CD4-positive, alpha-beta T cell treated with Interleukin-15 for 4 hours (primary cell): ENCODE measurements at places on chromosomes 6 and 20.

DNA sequence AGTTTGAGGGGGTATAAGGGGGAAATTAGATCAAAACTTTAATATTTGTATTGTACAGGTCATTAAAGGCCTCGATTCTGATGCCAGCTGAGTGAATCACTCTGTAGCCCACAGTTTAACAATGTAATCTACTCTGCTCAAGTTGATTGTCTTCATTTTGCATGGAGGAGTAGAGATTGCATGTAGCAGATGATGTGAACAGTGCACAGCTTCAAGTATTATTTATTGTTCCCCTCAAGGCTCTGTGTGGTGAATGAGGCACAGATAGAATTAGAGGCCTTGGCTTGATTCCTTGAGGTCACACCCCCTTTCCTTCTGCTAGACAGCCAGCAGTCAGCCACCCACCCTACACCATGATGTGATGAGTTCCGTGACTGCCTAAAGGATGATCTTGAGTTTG is 38.1 kb downstream of the TXLNB start:
- DNase-seq = no peak

- no peak for DNase-seq
Measured at GRCh38 chr6:76506808-76507207, 434.3 kb upstream of the IMPG1 start.

DNA sequence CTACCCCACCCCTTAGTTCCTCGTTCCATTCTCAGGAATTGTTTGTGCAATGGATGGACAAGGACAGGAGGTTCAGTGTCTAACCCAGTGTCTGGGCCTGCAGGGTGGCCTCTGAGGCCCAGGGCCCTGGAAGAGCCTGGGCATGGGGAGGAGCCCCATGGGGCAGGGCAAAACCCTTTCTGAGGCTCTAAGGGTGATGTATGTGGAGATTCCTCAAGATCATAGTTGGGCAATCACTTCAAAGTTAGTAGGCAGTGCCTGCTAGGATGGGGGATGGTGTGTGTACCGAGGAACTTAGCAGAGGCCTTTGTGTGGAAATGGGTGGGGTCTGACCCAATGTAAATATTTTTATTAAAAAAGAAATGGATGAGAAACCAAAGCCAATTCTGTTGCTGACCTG is 6.7 kb upstream of the C2 start:
- DNase-seq = no peak

DNA sequence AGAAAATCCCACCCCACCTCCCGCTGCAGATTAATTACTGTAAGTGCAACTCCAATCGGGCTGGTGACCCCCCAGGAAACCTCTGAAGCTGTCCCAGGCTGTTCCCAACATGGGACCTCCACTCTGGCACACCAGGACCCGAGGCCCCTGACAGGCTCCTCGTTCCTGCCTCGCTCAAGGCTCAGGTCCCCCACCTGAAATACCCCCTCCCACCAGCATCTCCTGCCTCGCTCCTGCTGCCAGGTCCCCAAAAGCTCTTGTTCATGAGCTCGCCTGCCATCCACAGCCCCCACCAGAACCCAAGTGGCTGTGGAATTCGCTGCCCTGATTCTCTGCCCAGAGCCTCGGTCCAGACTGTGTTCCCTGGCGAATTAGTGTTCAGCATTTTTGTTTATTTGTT is 26.1 kb downstream of the NPEPL1 start:
- no peak for DNase-seq

GRCh38 chr20:60299951-60300350 is 341.7 kb downstream of the CDH26 start:
- no peak for DNase-seq

DNA sequence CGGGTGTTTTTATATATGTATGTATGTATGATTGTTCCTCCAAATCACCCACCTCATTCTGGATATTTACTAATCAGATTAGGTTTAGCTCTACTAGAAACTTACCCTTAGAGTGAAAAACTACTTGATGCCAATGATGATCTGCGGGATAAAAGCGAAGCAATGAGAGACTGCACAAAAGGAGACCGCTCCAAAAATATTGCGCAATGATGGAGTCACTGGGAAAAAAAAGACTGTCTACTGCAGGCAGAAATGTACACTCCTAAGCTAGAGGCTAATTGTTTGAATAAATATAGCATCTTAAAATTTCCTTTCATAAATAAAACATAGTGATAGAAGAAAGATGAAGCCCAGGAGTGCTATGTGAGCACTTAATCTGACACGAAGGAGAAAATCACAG is 7.3 kb downstream of the RAB32 start:
- DNase-seq = no peak

DNA sequence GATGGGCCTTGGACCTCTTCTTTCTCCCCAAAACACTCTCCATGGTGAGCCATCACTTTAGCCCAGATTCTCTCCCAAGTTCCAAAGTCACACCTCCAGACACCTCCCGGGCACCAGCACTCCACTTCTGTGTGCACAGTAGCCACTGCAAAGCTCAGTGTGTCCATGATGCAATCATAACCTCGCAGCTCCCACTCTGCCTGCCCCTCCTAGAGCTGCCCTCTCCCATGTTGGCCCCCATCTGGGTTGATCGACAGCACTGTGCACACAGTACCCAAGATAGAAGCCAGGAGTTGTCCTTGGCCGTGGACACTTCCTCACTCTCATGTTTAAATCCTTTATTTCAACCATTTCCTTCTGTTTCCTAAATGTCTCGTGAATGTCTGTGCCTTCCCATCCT is 293.3 kb downstream of the PACRG start:
- DNase-seq = no peak

GRCh38 chr20:13325033-13325432 is 104.0 kb downstream of the ISM1 start:
- no peak for DNase-seq

- DNase-seq = no peak
Measured at GRCh38 chr20:5221061-5221430, 94.2 kb downstream of the CDS2 start.

GRCh38 chr6:139014945-139015344 is 13.6 kb upstream of the ABRACL start:
- no peak for DNase-seq

- no peak for DNase-seq
Measured at GRCh38 chr20:35502352-35502751, 27.1 kb downstream of the C20orf173 start.

DNA sequence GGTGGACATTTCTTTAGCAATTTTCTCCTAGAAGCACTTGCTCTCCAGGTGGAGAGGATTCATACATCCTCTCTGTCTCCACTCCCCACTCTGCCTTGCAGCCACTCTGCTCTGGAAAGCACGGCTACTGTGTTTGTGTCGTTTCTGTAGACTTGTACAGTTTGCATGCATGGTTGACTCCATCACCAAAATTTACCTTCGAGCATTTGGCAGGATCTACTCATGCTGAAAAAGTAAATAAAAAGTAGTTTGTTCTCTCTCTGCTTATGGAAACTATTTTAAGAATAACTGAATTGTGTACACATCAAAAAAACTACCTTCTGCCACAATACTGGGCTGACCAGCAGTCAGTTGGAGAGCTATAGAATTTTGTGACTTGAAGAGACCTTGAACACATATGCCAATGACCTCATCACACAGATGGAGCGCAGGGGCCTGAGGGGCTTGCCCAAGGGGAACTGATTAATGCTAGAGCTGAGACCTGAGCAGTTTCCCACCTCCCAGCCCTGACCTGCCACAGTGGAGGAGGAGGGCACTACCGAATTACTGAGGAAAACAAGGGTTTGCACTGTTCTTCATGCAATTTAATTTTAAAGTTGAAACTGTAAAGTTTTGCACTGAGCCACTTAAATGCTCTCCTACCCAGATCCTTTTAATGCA is 33.7 kb upstream of the FOXQ1 start:
- DNase-seq = no peak

GRCh38 chr6:99110029-99110428 is 162.3 kb upstream of the FBXL4 start:
- no peak for DNase-seq

DNA sequence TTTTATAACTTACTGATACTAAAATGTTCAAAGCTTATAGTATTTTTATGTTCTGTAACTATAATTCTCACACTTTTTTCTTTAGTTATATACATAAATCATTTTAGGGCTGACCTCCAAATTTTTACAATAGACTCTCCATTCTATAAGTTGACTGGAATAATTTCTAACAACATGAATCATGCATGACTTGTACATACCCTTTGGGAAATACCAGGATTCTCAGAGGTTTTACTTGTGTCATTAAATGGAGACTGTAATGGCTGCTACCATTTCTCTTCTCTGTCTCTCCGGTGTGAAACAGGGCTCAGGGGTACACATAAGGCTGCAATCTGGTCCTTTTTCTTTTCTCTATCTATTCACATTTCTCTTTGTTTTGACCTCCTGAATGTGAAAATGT is 222.2 kb upstream of the FLRT3 start:
- no peak for DNase-seq

DNA sequence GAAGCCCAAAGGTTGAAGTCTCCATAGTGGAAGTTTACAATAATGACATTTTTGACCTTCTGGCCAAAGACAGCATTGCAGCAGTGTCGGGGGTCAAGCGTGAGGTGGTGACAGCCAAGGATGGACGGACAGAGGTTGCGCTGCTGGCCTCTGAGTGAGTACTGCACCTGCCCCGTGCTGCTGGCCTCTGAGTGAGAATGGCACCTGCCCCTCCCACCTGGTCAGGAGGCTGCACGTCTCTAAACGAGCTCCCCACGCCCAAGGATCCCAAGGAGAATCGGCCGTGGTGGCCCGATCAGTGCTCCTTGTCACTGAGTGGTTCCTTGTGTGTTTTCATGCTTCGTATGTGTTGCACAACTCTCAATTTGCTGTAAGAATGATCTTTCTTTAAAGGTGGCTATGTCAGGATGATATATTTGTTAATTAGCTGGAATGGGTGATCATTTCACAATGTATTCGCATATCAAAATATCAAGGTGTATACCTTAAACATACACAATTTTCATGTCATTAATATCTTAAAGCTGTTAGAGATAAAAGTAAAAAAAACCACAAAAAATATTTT is 40.4 kb downstream of the FRMD1 start:
- no peak for DNase-seq

GRCh38 chr6:82025271-82025670 is 222.3 kb downstream of the IBTK start:
- no peak for DNase-seq

GRCh38 chr6:93337772-93338394 is 81.5 kb downstream of the EPHA7 start:
- DNase-seq = no peak

GRCh38 chr20:36010076-36010475 is 41.7 kb downstream of the CNBD2 start:
- DNase-seq = no peak

GRCh38 chr6:165653196-165653595 is 9.8 kb downstream of the PDE10A start:
- no peak for DNase-seq

GRCh38 chr6:160088069-160088783 is 33.4 kb upstream of the SLC22A1 start:
- no peak for DNase-seq

- DNase-seq = no peak
Measured at GRCh38 chr6:129853996-129854711, 7.0 kb downstream of the TMEM244 start.

GRCh38 chr6:47153404-47153755 is 111.2 kb upstream of the ADGRF1 start:
- no peak for DNase-seq

- no peak for DNase-seq
Measured at GRCh38 chr6:168273441-168274036, 46.0 kb downstream of the DACT2 start.

GRCh38 chr6:41286544-41287346 is at the start of gene TREM1:
Gene TREM1 (minus strand): TSS chr6:41286682. CDS start chr6:41286655, 27 bp downstream.
- no peak for DNase-seq

DNA sequence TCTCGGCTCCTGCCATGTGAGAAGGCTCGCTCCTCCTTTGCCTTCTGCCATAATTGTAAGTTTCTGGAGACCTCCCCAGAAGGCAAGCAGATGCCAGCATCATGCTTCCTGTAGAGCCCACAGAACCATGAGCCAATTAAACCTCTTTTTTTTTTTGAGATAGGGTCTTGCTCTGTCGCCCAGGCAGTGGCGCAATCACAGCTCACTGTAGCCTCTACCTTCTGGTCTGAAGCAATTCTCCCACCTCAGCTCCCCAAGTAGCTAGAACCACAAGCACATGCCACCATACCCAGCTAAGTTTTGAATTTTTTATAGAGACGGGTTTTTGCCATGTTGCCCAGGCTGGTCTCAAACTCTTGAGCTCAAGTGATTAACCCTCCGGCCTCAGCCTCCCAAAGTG is 28.6 kb downstream of the RING1 start:
- no peak for DNase-seq

DNA sequence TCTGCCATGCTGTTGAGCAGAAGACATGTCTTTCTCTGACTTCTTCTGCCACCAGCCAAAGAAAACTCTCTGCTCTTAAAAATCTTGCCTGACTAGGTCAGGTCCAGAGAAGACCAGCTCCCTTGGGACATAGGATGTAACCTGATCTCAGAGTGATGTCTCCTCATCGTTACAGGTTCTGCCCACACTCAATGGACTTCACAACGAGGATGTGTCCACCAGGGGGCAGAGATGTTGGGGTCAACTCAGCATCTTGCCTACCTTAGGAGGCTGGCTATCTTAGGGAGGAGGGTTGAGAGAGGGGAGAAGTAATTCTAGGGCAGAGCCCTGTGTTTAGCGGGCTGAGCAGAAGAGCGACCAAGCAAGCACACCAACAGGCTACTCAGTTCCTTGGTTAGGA is 207.6 kb upstream of the CDH4 start:
- DNase-seq = no peak

- no peak for DNase-seq
Measured at GRCh38 chr6:44662461-44663121, 275.1 kb downstream of the CDC5L start.

- DNase-seq = peak; percentile 56
Measured at GRCh38 chr20:60262967-60263603, 304.9 kb downstream of the CDH26 start.

GRCh38 chr20:23367770-23368169 is 5.8 kb downstream of the GZF1 start:
- DNase-seq = peak; percentile 9

DNA sequence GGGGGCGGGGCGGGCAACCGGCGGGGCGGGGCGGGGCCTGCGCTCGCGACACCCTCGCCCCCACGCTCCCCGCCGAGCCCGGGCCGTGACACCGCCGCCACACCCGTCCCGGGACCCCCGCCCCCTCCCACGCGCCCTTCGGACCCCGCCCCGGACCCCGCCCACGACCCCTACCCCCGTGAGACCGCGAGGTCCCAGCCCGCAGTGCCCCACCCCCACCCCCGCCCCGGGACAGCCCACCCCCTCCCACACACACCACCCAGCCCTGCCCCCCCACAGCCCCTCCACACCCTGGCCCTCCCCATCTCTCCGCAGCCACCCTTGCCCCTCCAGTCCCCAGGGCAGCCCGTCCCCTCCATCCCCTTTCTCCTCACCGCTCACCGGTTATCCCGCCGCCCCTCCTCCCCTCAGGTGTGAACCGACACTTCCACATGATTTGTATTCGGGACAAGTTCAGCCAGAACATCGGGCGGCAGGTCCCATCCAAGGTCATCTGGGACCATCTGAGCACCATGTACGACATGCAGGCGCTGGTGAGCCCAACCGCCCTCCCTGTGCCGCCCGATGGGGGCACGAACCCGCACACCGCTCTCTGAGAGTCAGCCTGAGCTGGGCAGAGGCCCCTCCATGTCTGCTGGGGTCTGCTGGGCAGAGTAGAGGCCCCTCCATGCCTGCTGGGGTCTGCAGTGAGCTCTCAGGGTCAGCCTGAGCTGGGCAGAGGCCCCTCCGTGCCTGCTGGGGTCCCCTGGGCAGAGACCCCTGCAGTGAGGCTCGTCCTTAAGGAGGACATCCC is 622 bp downstream of the MRGBP start:
- no peak for DNase-seq

GRCh38 chr6:44002593-44003344 is 124.5 kb downstream of the MRPL14 start:
- peak; percentile 35 for DNase-seq

GRCh38 chr6:136184738-136185137 is 65.4 kb downstream of the MTFR2 start:
- no peak for DNase-seq
